NCI-H510A treated with DMSO at 0.1 percent for 48 hours (cell line): ENCODE measurements at places on chromosomes 2 and 18.

- no peak for DNase-seq
Measured at GRCh38 chr18:33184958-33185357, 255.6 kb downstream of the CCDC178 start.

DNA sequence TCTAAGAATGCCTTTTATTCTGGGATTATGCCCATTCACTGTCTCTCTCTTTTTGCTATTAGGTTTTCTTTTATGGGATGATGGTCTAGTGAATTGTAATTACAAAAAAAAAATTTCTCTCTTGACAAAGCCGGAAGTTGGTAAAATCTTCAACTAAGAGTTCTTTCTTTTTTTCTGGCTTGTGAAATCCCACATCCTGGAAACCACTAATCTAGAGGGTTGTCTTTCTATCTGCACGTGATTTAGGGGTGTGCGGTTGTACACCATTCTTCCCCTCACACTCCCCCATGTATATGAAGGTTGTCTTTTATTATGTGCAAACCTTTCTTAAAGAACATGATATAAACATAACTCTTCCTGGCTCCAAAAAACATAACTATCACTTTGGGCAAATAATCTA is 52.0 kb downstream of the GATA6 start:
- DNase-seq = no peak

GRCh38 chr2:167310442-167310841 is 422.2 kb downstream of the XIRP2 start:
- no peak for DNase-seq

- DNase-seq = no peak
Measured at GRCh38 chr2:159211447-159212396, 74.8 kb downstream of the WDSUB1 start.

GRCh38 chr2:217836901-217837491 is 165.8 kb downstream of the TNS1 start:
- DNase-seq = peak; percentile 37

- DNase-seq = no peak
Measured at GRCh38 chr2:20939931-20940795, 103.7 kb downstream of the APOB start.

GRCh38 chr18:24208270-24209035 is 69.6 kb downstream of the CABYR start:
- DNase-seq = no peak

DNA sequence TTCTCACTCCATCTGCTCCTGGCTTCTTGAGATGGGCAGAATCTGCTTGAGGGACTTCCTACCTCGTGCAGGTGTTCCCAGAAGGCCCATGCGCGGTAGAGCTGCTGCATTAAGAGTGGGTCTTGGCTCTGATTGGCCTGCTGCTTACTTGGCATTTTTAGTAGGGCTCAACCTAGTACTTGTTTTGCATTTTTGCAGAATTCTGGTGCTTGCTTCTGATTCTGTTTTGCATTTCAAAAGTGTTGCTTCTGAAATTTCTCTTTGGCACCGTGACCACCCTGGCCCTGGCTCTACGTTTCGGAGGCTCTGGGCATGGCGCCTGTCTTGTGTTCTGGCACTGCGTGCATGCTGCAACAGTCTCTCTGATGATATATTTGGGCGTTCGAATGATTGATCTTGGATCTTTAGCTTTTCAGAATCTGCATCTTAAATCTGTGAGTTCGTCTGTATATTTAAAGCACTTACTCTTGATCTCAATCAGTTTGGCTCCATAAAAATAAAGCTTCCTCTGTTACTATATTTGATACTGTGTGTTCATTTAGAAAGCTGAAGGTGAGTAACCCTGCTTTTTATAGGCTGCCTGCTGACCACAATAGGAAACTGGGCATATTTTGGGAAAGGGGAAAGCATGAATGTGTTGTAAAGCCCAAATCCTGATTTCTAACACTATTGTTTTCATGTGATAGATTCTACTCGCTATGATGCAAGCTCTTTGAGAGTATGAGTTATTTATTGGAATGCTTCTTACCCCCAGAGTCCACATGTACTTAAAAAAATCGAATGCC is 22.2 kb downstream of the EFR3B start:
- DNase-seq = no peak

DNA sequence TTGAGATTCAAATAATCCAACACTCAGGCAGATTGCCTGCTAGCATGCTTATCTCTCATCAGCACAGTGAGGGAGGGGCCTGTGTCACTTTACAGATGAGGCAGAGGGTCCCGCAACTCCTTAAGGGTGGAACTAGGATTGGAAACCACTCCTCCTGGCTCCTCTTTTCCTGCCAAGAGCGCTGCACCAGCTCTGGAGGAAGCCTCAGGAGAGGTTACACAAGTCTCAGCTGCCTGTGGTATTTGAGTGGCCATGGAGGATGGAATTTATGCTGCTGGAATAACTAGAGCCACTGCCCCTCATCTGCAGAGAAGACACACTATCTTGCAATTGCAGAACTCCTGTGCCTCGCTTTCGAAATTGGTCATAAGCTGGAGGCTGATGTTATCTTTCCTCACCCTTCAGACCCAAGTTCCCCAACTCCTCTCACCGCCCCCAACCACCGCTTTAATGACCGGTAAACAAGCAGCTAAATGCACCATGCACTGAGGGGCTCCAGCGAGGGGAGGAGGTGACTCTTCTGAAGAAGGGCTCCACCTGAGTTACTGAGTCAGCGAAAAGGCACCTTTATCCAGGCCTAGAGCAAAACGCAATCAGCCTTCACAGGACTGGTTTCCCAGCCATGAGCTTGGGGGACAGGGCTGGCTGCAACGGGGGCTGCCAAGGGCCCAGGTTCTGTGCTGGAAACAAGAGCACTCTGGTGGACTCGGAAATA is 245.8 kb downstream of the SOX11 start:
- no peak for DNase-seq

- no peak for DNase-seq
Measured at GRCh38 chr2:183059561-183059960, 19.0 kb upstream of the DUSP19 start.

DNA sequence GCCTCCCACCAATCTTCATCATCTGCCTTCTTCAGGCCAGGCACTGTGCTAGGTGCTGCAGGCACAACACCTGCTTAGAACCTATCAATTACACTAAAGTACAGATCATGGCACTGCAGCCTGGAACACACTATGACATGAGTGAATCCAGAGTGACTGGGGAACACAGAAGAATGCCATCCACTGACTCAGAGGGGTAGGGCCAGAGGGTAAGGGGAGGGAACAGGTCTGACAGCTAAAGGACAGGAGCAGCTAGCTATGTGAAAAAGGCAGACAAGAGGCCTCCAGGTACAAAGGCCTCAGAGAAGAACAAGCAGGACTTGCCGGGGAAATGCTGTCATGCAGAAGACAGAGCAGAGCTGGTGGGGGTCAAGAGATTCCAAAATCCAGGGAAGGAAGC is 53.3 kb upstream of the ACAA2 start:
- no peak for DNase-seq

- DNase-seq = no peak
Measured at GRCh38 chr2:214311031-214311533, 99.8 kb upstream of the VWC2L start.

DNA sequence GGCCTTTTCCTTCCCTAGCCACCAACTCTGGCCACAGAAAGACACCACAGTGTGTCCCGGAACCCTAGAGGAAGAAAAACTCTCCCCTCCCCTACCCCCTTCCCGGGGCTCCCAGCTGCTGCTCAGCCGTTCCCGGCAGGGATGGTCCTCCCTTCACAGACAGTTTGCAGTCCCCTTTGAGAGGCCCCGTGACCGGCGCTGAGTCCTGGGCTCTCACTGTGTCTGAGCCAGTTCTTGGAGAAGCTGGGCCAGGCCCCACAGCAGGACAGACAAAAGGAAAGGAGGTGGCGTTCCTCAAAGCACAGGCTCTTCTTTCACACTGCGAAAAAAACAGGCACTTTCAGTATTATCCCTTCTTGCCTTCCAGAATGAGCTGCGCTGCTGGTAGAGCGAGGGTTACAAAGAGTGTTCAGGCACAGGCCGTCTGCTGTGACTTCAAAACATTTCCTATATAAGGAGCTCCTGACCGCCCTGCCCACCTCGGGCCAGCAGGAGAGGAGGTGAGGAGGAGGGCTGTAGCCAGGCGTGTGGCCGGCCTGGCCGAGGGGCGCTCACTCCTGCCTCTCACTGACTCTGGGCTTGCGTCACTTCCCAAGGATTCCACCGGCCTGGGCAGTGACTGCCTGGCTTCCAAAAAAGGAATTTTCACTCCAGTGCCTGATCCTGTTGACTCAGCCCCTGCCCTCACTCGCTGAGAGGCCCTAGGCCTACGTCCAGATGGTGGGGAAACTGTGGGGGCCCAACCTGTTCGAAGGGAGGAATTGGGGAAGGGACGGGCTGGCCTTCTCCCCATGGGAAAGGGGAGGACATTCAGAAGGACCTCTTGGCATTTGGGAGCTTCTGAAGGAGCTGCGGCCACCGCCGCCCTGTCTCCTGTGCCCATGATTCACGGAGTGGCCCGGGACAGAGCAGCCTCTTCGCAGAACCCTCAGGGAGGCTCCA is 24.9 kb downstream of the CIDEA start:
- no peak for DNase-seq

- DNase-seq = no peak
Measured at GRCh38 chr2:216142540-216142939, 33.4 kb downstream of the XRCC5 start.

- no peak for DNase-seq
Measured at GRCh38 chr2:170566138-170566537, 149.0 kb upstream of the SP5 start.

GRCh38 chr18:814300-815084 is 2.5 kb upstream of the YES1 start:
- DNase-seq = no peak

DNA sequence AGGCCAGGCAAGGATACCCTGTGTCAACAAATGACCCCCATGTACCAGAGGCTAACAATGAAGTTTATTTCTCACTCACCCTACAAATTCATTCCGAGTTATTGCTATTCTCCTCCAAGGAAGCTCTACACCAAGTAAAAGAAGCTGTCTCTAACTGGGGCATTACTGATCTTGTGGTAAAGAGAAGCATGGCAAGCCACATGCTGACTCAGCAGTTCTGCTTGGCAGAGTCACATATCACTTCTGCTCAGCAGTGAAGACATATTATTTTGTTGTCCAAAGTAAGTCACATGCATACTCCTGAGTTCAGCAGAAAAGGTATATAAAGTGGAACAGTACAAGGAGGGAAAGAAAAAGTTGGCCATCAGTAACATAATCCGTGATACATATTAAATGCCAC is 315.8 kb downstream of the GULP1 start:
- no peak for DNase-seq

DNA sequence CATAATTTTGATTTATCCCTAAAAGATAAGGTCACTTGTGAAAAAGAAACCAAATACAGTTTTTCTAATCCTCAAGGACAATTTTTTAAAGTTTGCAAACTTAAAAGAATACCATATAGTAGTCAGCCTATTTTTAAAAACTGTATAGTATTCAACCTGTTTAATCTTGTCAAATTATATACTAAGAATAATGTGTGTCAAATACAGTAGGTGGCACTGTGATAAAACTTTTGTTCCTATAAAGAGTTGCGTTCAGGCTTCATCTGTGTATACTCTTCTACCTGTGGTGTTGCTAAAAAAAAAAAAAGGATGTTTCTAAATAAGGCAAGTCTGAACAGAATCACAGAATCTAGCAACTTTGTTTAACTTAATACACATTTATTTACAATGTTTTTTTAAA is 68.6 kb downstream of the CCDC138 start:
- peak; percentile 42 for DNase-seq

DNA sequence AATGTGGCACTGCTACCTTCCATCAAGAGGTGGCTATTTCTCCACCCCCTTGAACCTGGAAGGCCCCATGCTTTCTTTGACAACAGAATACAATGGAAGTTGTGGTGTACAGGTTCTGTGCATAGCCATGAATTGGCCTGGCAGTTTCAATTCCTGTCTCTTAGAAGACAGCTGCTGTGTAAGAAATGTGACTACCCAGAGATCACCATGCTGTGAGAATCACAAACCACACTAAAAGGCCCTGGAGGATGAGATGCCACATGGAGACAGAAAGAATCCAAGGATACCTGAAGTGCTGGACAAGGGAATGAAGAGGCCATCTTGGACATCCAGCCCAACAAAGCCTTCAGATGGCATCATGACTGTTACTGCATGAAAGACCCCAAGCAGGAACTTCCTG is 47.7 kb upstream of the EHBP1 start:
- DNase-seq = no peak

GRCh38 chr18:50096766-50097435 is 98.0 kb downstream of the MYO5B start:
- DNase-seq = no peak

GRCh38 chr2:4144731-4145130 is 441.4 kb downstream of the DCDC2C start:
- peak; percentile 6 for DNase-seq

DNA sequence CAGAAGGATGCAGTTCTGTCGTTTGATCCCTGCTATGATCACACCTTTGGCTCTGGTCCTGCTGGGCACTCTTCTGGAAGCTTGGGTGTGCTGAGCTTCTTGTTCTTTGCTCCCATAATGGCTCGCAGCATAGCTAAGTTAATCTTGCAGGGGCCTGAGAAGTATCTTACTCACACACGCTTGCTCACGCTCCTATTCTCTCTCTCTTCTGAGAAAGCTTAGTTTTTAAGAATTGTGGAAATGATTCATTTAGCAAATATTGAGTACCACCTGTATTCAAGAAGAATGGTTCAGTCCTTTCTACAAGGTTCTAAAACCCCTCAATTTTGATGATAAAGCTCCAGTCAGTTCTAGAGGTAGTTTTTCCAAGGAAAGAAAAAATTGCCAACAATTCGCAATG is 40.6 kb downstream of the XRCC5 start:
- DNase-seq = no peak

- DNase-seq = no peak
Measured at GRCh38 chr2:85457877-85458316, 39.4 kb downstream of the SH2D6 start.

GRCh38 chr2:155904720-155905119 is 427.8 kb downstream of the NR4A2 start:
- no peak for DNase-seq

- no peak for DNase-seq
Measured at GRCh38 chr2:240955306-240956170, 42.9 kb upstream of the SNED1 start.

DNA sequence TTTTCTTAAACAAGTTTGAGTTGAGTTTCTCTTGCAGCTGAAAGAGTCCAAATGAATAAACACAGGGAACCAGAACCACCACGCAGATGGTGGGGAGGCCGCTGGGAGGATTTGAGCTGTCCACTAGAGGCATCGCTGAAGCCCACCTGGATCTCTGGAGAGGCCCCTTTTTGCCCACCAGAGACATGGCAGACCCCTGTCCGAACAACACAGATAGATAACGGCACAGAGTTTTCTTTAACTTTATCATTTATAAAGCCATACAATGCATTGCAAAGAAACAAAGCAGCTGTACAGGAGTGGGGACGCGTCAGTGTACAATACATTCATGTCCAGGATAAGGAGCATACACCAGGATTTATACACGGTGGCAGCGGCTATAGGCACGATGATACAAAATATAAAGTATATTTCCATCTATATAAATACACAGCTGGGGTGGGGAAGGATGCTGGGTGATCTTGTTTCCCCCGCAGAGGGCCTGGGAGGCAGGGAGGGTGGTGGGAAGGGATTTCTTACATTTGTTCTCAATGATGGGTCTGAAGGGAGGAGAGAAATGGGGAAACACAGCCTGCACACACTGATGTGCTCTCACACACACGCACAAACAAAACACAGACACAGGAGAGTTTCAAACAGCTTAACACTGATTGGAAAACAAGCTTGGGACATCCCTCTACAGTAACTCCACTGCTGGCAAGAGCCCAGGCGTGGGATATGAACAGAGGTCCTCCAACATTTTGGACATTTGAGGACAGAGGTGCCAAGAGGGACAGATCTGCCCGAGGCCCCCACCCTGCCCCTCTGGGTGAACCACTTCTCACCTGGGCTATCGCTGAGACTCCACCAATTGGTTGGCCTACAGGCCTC is 203.0 kb downstream of the TNS1 start:
- DNase-seq = no peak
